ENCODE measurements at places on chromosomes 7 and 10.

GRCh38 chr10:94091649-94092048, 97.9 kb downstream of the PLCE1 start:
- DNase-seq, result no peak

DNA sequence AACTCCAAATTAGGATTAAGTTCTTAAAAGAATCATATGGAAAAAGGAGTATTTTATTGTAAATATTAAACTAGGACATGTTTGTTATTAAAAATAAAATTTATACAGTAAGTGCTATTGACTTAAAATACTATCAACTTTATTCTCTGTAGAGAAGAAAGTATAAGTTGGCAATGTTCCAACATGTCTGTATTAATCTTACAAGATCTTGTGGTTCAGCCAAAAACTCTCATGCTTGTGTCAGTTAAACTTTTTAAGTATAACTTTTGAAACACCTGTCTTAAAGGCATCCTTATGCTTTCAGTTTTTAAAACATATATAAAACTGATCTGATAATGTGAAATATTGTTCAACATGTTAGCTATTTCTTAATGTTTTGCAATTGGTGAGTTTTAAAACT, 160.7 kb downstream of the ZEB1 start:
- no peak for DNase-seq

DNA sequence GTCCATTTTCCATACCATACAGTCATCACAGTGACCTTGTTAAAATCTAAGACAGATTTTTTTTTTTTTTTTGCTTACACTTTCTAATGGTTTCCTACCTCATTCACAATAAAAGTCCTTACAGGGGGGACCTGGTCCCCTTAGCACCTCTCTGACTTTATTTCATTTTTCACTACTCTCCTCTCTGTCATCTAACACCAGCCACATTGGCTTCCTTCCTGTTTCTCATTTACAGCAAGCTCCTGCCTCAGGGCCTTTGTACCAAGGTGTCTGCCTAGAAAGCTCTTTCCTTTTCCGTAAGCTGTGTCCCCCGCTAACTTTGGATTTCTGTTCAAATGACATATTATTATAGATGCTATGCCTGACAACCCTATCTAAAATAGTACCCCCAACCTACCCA, 27.7 kb downstream of the CC2D2B start:
- DNase-seq, result no peak

DNA sequence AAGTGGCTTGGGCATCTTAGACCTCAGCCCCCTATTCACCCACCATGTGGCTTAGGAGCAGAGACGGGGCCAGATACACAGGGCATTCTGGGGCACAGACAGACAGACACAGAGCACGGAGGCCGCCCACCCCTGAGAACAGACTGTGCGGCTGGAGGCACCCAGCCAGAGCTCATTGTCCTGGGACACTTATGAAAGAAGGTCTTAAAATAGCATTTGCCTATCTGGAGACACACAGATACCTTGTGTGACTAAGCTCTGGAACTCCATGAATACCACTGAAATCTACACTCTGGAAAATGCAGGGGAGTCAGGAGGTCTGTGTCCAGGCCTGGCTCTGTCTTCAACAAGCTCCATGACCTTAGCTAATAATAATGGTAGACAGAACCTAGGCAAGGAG, 41.4 kb upstream of the ADO start:
- DNase-seq, result no peak

- peak; percentile 32 for DNase-seq
Measured at GRCh38 chr10:133394801-133395221, 854 bp downstream of the MTG1 start.

DNA sequence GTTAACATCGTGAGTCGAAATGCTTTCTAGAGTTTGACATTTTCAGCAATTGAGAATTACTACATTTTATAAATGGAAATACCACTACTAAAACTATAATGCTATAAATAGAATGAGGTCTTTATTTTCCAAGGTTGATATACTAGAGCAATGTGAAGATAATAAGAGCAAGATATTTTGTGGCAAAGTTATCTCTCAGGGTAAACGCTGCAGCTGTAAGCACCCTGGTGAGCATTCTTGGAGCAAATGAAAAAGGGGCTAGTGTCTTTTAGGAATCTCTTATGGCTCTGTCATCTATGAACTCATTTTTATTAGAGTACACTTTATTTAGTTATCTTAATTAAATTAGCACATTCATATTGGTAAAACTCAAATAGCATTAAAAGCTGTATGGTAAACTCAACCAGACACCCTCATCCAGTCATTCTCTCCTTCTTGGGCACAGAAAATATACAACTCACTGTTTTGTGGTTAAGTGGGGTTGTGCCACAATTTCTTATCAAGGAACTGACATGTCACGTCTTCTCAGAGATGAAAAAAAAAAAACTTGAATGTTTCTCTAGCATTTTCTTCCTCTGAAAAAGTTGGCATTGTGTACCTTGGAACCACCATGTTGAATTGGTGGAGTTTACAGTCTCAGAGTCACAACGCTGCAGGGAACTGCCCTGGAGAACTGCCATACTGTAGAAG, 289.5 kb upstream of the PFKP start:
- DNase-seq, result no peak

DNA sequence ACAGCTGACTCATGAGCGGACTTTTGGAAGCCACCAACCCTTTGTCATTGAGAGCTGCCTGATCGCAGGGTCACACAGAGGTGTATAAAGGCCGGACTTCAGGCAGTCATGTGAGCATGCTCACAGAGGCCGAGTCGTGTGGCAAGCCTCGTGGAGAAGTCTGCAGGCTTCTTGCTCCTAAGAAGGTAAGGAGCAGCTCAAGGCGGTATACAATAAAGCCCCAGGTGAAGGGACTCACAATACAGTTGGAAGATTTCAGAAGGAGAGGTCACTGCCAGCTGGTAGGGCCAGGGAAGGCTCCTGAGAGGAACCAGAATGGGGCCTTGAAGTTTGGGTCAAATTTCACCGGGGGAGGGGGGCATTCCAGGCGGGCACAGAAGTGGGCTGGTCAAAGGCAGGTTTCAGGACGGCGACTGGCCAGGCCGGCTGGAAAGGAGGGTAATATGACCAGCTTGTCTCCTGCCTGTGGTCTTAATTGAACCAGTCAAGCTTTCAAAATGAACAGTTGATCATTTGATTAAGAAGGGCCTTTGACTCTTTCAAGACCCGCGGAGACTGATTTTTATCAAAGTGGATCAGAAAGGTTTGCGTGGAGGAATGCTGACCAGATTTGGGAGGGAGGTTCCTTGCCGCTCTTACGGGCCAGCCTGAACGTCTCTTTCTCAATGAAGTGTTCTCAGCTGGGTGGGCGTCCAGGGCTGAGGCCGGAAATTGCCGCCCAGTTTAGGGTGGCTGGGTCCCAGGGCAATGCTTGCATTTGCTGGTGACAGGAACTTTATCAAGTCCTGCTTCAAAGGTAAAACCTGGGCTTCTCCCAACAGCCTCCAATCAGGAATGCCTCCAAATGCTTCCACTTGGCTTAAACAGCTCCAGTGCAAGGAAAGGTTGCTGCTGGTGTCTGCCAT, 178.6 kb downstream of the EMX2 start:
- no peak for DNase-seq

DNA sequence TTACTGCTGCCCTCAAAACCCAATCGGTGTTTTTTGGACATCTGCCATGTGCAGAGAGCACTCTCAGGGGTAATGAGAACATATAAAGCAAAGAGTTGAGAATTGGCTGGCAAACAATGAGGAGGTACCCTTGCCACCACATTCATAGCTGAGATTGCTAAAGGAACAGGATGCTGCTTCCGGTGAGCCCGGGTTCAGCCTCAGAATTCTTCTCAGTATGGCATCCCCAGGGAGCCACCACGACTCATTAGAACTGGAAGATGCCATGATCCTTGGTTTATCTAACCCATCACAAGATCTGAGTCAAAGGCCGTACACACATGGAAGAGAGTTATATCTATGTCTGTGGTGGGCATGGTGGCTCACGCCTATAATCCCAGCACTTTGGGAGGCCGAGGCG, 174.4 kb downstream of the ARID5B start:
- no peak for DNase-seq

DNA sequence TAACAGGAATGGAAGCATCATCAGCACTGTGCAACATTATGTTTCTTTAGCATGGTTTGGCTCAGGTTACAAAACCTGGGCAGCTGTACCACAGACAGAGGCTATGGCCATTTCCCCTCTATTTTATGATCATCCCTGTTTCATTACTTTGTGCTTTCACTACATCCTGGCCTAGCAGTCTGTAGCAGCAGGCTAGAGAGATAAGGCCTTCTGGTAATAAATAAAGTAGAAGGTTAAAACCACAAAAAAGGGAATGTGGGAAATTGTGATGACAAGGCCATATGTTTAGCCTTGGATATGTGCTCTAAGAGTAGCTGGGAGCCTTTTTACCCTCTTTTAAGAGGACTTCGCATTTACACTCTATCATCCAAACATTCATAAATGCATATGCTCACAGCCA, 266.2 kb upstream of the PHF14 start:
- DNase-seq, result no peak

GRCh38 chr10:130713135-130713534, 576.9 kb downstream of the GLRX3 start:
- DNase-seq, result no peak

DNA sequence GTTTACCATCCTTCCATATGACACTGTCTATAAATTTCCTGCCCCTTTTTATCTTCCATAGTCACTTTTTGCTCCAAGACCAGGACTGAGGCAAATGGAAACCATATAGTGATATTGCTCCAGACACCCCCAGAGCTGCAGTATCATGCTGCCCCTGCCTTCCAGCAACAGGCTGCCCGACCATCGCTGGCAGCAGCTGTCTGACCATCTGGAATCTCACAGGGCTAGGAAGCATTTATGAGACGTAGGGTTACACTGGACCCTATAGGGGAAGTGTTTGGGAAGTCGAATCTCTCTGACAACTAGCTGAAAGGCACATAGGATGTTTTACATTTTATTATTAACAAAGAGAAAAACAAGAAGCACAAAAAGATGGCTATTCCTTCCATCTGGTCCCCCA, 19.4 kb downstream of the ENO4 start:
- no peak for DNase-seq

DNA sequence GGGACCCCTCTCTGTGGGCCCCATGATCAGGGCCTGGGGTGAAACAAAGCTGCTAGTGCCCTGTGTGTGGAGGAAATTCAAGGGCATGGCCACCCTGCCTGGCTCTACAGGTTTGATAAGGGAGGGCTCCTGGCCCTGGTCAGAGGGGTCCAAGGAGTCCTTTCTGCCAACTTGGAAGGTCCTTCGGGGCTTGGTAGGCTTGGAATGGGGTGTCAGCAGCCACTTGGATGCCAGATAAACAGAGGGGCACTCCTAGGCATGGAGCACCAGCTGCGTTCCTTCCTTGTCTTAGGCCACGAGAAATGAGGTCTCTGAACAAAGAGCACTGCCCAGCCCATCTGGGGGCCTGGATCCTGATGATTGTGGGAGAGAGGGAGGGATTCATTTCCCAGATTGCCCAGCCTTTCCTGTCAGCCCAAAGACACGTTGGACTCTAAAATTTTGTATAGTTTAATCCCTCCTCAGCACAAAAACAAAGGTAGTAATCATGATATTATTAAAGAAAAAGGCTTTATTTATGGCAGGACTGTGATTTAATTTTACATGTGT, 5.1 kb downstream of the MTURN start:
- DNase-seq, result no peak

- peak; percentile 22 for DNase-seq
Measured at GRCh38 chr10:1715821-1716220, 21.5 kb downstream of the ADARB2 start.

DNA sequence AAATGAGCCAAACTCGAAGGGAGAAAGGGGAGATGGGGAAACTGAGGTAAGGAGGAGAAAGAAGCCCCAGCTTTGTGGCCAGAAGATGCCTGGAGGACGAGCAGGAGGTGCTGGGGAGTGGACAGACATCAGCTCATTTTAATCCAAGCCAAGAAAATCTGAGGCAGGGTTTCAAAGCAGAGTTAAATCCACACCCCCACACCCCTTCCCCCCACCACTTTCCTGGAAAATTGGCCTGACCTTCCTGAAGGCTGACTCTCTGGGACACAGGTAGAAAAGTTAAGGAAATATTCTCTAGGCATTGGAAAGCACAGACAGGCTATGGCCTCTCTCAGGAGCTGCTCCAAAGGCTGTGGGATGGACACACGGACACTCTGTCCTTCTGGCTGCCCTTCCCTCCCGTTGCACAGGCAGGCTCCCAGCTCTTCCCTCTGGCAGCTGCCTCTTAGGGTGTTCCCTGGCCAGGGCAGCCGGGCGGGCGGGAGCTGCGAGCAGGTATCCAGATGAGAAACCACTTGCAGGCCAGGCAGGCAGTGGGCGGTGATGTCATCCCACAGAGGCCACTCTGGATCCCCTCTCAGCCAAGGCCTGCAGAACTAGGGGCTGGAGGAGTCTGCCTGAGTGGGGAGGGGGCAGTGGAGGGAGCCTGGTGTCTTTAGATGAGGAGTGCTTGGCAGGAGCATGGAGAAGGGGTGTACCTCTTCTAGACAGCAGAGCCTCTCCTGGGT, 171.8 kb downstream of the NEURL1 start:
- DNase-seq, result no peak

GRCh38 chr10:130036296-130037065, 72.4 kb upstream of the EBF3 start:
- no peak for DNase-seq

DNA sequence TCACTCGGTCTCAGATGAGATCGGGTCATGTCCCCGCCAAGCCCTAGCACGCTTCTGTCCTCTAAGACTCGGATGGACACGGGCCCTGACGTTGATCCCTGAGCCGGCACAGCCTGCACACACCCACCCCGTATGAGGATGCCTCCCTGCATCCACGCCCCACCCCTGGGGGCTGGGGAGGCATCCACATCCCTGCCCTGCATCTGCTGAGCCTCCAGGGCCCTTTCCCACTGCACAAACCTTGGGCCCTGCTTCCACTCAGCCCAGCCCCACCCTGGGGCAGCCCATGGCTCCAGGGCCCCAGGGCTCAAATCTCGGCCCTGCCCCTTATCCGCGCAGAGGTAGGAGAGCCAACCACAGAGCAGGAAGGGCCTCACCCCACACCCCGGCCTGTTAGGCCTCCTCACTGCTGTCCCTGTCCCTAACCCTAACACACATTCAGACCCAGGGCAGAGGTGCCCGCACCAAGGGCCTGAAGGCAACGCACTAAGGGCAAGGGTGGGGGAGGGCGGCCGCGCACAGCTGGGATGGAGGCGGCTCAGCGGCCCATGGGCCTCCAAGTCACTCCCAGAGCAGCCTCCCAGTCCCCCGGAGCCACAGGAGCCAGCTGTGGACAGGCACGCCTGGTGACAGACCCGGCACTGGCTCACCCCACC, 9.5 kb upstream of the MICALL2 start:
- DNase-seq, result no peak

DNA sequence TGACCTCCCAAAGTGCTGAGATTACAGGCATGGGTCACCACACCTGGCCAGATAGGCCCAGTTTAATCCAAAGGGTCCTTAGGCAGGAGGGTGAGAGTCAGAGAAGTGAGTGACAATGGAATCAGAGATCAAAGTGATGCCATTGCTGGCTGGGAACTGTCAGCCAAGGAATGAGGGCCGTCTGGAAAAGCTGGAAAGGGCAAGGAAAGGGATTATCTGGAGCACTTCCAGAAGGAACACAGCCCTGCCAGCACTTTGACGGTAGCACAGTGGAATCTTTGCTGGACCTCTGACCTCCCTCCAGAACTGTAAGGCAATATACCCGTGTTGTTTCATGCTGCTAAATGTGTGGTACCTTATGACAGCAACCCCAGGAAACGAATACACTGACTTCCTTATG, 11.3 kb upstream of the TAS2R40 start:
- DNase-seq, result no peak

Data from B cell (primary cell).